Vagina (tissue), 2 donors: ENCODE measurements at places on chromosomes 1 and 21.
A peak's percentile ranks its signal among the peaks of the same experiment; 100 is the strongest.

DNA sequence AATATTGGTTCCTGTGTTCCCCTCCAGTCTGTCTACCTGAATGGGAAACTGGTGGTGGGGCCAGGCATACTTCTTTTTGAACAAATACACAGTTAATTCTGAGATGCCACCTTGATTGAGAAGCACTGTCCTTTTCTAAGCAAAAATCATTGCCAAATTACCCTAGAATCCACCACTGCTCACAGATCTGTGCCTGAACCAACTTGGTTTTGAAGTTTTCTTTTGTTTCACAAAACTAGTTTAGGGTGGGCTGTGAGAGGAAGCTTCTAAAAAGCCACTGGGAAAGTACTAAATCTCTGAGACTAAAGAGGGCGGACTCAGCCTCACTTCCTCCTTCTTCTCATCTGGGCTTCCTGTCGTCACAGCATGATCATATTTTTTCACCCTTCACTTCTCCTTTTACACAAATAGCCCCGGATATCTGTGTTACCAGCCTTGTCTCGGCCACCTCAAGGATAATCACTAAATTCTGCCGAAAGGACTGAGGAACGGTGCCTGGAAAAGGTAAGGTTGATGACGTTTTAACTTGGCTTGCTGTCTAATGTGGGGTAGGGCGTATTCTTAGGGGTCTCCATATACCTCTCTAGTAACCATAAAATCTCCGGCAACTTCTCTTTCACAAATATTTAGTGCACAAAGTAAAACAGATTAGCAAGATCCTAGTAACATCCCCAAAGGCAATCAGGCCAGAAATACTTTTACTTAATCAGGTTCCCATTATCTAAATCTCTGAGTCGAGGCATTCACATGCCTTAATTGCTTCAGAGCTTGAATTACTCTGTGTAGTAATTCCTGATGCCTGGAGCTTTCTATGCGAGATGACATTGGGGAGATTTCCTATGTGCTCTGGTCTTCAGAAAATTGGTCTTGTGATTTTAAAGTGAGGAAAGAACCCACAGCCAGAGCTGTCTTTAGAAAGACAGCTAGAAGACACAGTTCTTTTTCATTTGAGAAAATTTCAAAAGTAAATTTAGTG, at the start of gene CD53:
CD53 (plus strand) TSS at position 404 of the 976 bp plus-strand sequence. CDS start 18,261 bp downstream, outside the sequence.
- H3K27me3 ChIP-seq: no peaks in the 10 kb centered on the region
- H3K27ac ChIP-seq: peak within 1 kb of the TSS; percentile 4
- H3K4me1 ChIP-seq: no peaks in the 10 kb centered on the region
- no peaks in the 10 kb centered on the region for H3K36me3 ChIP-seq

GRCh38 chr1:29944253-29944905, 708.1 kb downstream of the PTPRU start:
- no peaks in the 10 kb centered on the region for H3K27me3 ChIP-seq
- H3K4me1 ChIP-seq: no peaks in the 10 kb centered on the region
- no peak for DNase-seq
- no peak overlapping the region for H3K27ac ChIP-seq

DNA sequence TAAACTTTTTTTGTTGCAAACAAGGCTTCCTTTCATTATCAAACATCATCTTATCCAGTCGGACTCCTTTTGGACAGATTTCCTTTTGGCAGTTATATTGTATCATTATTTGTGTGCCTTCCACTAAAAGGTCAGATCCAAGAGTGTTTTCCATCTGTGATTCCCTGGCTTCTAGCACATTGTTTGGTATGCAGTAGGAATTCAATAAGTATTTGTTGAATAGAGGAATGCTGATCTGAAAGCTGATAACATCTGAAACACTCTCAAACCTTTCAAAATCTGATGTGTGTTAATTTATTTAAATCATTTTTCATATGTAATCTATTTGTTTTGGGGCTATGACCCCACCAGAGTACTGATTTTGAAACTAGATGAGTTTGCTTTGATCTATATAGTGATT, 39.0 kb downstream of the NDC1 start:
- no peaks in the 10 kb centered on the region for H3K36me3 ChIP-seq
- H3K27me3 ChIP-seq: no peaks in the 10 kb centered on the region
- no peak overlapping the region for H3K4me3 ChIP-seq
- H3K27ac ChIP-seq: no peak overlapping the region

DNA sequence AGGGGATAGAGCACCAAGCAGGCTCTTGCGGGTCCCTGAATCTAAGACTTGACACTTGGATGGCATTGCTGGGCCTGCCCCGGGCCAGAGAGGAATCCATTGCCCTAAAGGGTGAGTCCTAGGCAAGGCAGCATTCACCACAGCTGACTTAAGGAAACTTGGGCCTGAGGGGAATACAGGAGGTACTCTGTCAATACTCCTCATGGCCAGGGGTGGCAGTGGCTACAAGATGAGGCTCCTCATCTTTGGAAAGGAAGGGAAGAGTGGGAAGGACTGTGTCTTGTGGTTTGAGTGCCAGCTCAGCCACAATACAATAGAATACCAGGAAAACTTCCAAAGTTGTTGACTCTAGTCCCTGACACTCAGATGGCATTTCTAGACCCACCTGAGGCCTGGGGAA, 5.1 kb downstream of the KRTAP22-1 start:
- no peaks in the 10 kb centered on the region for H3K4me1 ChIP-seq
- DNase-seq: no peak
- H3K4me3 ChIP-seq: no peak overlapping the region
- H3K27me3 ChIP-seq: no peaks in the 10 kb centered on the region
- no peak overlapping the region for H3K27ac ChIP-seq
- H3K36me3 ChIP-seq: no peaks in the 10 kb centered on the region

- H3K4me3 ChIP-seq: no peak overlapping the region
- no peak for DNase-seq
- H3K27me3 ChIP-seq: no peaks in the 10 kb centered on the region
- H3K4me1 ChIP-seq: no peaks in the 10 kb centered on the region
- no peak overlapping the region for H3K27ac ChIP-seq
Observed at GRCh38 chr1:53091841-53092645, 30.0 kb downstream of the PODN start.

- H3K27ac ChIP-seq: no peak overlapping the region
- no peaks in the 10 kb centered on the region for H3K4me1 ChIP-seq
- no peak overlapping the region for H3K4me3 ChIP-seq
- no peaks in the 10 kb centered on the region for H3K36me3 ChIP-seq
- DNase-seq: no peak
Observed at GRCh38 chr1:182668521-182669054, 15.8 kb downstream of the RGS8 start.

GRCh38 chr1:27435566-27436203, 43.3 kb downstream of the GPR3 start:
- no peaks in the 10 kb centered on the region for H3K27me3 ChIP-seq
- no peak overlapping the region for H3K4me3 ChIP-seq
- H3K27ac ChIP-seq: peak overlapping the region; percentile 56
- H3K4me1 ChIP-seq: peaks cover 87% of the 10 kb centered on the region
- no peaks in the 10 kb centered on the region for H3K36me3 ChIP-seq

- DNase-seq: no peak
- no peaks in the 10 kb centered on the region for H3K27me3 ChIP-seq
- no peaks in the 10 kb centered on the region for H3K4me1 ChIP-seq
- H3K4me3 ChIP-seq: no peak overlapping the region
Observed at GRCh38 chr1:226506921-226507320, 41.6 kb upstream of the STUM start.

DNA sequence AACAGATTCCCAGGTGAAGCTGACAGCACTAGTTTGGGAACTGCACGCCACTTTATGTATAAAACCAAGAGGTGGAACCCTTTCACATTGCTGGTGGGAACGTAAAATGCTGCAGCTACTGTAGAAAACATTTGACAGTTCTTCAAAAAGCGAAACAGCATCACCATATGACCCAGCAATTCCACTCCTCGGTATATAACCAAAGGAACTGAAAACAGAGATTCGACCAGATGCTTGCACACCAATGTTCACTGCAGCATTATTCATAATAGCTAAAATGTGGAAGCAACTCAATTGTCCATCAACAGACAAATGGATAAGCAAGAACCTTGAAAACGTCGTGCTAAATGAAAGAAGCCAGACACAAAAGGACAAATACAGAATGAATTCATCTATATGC, 17.5 kb downstream of the RSPH1 start:
- H3K27me3 ChIP-seq: no peaks in the 10 kb centered on the region
- H3K4me3 ChIP-seq: no peak overlapping the region
- no peak overlapping the region for H3K27ac ChIP-seq
- peaks cover 12% of the 10 kb centered on the region for H3K4me1 ChIP-seq
- no peak for DNase-seq

DNA sequence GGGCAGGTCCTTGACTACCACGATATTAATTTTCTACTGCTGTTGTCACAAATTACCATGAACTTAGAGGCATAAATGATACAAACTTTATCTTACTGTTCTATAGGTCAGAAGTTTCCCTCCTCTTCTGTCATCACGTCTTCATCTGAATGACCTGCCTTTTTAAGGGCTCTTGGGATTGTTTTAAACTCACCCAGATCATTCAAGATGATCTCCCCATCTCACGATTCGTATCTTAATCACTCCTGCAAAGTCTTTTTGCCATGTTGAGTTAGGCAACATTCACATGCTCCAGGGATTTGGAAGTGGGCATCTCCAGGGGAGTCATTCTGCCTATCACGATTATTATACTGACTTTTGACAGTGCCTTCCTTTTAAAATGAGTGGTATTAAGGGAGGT, 32.1 kb downstream of the NCAM2 start:
- no peak for DNase-seq
- H3K4me3 ChIP-seq: no peak overlapping the region
- H3K4me1 ChIP-seq: no peaks in the 10 kb centered on the region

DNA sequence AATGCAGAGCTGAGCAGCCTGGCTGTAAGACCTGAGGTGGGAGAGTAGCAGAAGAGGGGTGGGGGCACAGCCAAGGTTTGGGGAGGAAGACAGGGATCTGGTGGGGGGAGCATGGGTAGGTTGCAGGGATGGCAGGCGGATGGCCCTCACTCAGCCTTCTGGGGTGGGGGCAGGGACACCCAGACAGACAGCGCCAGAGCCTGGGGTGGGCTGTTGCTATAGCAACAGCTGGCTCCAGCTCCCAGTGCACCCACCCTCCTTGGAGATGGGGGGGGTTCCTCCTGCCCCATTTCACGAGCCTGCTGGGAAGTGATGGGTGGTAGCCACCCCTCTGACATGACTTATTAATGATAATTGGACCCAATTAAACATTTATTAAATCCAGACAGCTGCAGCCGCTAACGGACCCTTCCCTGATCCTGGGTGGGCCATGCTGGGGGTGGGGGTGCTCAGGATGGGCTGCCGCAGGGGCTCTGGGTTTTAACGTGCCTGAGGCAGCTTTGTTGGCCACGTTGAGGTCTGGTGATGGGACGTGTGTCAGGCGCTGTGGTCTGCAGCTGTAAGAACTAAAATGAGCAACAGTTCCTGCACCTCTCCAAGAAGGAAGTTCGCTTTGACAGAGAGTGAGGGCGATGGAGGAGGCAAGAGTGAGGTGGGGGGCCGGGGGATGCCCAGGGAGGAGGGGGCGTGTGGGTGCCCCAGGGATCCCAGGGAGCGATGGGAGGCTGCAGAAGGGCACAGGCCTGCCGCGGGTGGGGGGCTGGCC, 19.4 kb downstream of the AGRN start:
- H3K27ac ChIP-seq: no peak overlapping the region
- no peak for DNase-seq
- H3K27me3 ChIP-seq: no peaks in the 10 kb centered on the region
- H3K4me1 ChIP-seq: peaks cover 20% of the 10 kb centered on the region
- no peaks in the 10 kb centered on the region for H3K36me3 ChIP-seq

DNA sequence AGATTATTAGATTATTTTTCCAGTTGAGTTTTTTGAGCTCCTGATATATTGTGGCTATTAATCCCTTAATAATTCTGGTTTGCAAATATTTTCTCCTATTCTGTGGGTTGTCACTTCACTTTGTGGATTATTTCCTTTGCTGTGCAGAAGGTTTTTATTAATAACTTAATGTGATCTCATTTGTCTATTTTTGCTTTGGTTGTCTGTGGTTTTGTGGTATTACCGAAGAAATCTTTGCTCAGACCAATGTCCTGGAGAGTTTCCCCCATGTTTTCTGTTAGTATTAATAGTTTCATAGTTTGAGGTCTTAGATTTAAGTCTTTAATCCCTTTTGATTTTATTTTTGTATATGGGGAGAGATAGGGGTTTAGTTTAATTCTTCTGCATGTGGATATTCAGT, 7.1 kb upstream of the TBX19 start:
- H3K27ac ChIP-seq: no peak overlapping the region
- H3K36me3 ChIP-seq: no peaks in the 10 kb centered on the region
- no peak overlapping the region for H3K4me3 ChIP-seq
- no peaks in the 10 kb centered on the region for H3K4me1 ChIP-seq
- DNase-seq: no peak

GRCh38 chr1:165717918-165718515, 19.7 kb upstream of the ALDH9A1 start:
- no peak for DNase-seq
- H3K27me3 ChIP-seq: no peaks in the 10 kb centered on the region
- H3K27ac ChIP-seq: no peak overlapping the region
- no peak overlapping the region for H3K4me3 ChIP-seq
- H3K36me3 ChIP-seq: no peaks in the 10 kb centered on the region
- H3K4me1 ChIP-seq: no peaks in the 10 kb centered on the region

- H3K4me1 ChIP-seq: no peaks in the 10 kb centered on the region
- H3K36me3 ChIP-seq: no peaks in the 10 kb centered on the region
- H3K27ac ChIP-seq: no peak overlapping the region
- H3K4me3 ChIP-seq: no peak overlapping the region
Observed at GRCh38 chr1:188429386-188429785, 1600.6 kb downstream of the PLA2G4A start.

DNA sequence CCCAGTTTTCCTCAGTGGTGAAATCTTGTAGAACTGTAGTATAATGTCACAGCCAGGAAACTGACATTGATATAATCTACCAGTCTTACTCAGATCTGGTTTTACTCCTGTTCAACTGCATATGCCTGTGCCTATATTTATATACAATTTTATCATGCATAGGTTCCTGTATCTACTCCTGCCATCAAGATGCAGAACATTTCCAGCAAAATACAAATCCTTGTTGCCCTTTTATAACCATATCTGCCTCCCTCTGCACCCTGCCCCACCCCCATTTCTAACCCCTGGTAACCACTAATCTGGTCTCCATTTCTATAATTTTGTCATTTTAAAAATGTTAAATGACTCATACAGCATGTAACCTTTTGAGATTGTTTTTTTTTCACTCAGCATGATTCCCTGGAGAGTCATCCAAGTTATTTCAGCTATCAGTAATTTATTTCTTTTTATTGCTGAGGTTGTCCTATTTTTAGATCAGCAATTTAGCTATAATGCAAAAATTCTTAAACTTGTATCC, 8.1 kb downstream of the UTP25 start:
- H3K27me3 ChIP-seq: no peaks in the 10 kb centered on the region
- no peak for DNase-seq
- no peak overlapping the region for H3K27ac ChIP-seq

GRCh38 chr1:173114346-173114745, 63.6 kb upstream of the TNFSF18 start:
- no peaks in the 10 kb centered on the region for H3K27me3 ChIP-seq
- H3K27ac ChIP-seq: no peak overlapping the region
- no peak for DNase-seq
- H3K4me1 ChIP-seq: no peaks in the 10 kb centered on the region
- no peak overlapping the region for H3K4me3 ChIP-seq
